ENCODE measurements at places on chromosomes 11 and 22.
A peak's percentile ranks its signal among the peaks of the same experiment; 100 is the strongest.

DNA sequence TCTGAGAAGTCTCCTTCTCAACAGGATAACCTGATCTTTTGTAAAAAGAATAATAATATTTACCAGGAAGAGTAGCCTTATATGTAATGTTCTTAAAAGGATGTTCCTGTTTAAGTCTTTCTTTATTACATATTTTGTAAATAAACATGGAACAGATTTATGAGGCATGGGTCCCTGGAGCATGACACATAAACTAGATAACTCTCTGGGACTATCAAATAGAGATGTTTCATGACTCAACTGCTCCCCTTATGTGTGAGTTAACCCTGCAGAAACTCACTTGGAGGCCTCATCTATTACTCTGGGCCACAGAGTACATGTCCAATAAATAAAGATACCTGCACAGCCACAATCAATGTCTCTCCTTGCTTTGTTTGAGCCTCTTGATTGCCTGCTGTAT lies 64.6 kb downstream of the GDPD4 start:
- no peak for DNase-seq

- no peak for DNase-seq
Measured at GRCh38 chr11:106061249-106061784, 15.8 kb downstream of the KBTBD3 start.

DNA sequence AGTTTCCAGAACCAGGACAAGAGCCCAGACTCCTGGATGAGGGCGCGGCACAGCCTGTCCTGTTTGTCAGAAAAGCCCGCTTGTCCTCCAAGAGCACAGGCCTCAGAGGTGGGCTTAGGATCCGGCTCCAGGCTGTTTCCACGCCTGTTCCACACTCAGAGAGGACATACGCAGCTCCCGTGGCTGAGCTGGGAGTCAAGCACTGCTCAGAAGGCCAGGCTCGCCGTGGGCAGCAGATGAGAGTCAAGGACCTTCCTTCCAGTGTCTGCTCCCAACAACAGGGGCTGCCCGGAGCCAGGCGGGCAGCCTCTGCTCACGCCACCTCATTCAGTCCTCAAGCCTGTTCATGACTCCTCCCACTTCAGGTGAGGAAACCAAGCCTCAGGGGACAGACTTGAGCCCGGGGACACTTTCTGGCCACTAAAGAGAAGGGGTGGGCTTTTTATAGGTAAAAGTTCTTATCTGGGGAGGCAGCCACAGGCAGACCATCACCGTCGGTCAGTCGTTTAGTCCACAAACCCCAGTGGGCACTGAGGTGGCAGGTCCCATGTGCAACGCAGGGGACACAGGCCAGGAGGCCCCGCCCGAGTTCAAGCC lies 3.8 kb downstream of the CYB5R3 start:
- no peak for DNase-seq

DNA sequence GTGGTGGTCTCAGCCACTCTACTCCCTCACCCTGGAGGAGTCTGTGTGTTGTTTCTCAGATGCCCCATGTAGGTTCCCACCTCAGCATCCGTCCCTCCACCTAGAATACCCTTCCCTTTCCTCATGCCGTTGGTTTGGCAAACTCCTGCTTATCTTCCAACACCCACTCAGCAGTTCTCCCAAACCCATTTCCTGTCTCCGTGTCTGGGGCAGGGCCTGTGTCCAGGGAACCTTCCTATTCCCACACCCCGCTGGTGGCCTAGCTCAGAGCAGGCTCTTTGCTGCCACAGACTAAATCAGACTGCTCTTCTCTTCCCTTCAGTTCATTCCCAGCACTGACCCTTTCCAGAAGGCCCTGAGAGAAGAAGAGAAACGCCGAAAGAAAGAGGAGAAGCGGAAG lies 7.5 kb upstream of the SREBF2 start:
- DNase-seq: no peak

- DNase-seq: no peak
Measured at GRCh38 chr11:10072142-10072541, 221.9 kb downstream of the SBF2 start.

DNA sequence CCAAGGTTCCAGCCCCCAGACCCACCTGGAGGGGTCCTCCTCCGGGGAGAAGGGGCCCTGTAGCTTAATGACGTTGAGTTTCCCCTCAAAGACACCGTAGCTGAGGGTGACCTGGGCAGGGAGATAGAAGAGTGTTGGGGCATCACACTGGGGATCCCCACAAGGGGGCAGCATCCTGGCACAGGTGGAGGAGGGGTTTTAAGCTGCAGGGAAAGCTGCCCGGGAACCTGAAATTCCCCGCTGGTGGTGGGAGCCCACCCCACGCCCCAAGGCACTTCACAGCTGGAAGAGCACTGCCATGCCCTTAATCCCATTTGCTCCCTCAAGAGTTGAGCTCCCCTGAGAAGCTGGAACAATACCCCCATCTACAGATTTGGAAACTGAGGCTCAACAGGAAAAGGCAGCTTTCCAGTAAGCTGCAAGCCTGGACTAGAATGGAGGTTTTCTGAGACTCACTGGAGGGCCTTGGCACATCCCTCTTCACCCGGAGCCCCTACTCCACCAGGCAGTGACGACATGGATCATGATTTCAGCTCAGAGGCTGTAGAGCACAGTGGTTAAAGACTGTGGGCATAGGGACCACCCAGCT lies 13.7 kb downstream of the MFNG start:
- DNase-seq: no peak

DNA sequence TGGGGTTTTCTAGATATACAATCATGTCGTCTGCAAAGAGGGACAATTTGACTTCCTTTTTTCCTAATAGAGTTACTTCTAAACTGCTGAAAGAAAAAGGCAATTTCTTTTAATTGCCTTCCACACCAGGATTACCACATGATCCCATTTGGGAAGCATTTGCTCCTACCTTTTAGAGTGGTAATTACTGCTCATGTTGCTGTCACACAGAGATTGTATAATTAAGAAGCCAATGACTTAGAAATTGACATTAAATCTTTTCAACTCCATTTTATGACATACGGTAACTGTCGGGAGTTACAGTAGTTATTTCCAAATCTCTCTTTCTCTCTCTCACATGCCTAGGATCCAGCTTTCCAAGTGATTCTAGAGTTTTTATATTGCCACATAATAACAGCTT lies 17.8 kb upstream of the RAG2 start:
- DNase-seq: no peak

DNA sequence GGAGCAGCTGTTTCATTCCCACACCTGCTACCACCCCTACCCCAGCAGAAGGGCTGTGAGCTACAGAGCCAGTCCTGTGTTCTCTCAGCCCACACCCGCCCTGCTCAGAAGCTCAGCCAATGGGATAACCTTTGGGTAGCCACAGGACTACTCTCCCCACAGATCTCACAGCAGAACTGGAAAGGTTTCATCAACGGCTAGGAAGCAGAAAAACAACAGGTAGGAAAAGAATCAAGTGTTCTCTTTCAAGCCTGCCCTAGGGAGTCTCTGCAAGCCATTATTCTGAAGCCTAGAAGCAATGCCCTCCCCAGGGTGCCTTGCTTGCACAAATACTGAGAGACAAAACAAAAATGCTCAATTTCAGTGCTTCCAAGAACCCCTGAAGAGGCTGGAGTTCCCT lies 77.2 kb downstream of the TMPRSS5 start:
- no peak for DNase-seq

GRCh38 chr22:22207845-22208564 lies 36.6 kb upstream of the VPREB1 start:
- peak; percentile 89 for DNase-seq

DNA sequence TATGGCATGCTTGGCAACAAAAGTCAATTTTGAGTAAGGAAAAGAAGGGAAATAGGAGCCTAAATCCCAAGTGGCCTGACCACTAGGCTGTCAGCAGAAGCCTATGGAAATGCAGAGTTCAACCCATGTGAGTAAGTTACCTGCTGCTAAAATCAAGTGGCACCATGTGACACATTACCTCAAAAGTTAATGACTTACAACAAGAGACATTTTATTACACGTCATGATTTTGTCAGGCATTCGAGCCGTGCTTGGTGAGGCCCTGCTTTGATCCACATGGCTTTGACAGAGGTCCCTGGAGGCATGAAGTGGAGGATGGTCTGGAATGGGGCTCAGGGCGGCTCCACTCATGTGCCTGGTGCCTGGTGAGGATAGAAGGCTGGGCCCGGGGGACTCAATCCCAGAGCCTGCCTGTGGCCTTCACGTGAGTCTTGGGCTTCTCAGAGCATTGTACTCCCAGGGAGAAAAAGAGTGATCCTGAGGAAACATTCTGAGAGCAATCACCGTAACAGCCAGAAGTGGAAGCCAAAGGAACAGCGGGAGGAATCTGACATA lies 339.1 kb upstream of the B3GAT1 start:
- DNase-seq: no peak

GRCh38 chr11:13055200-13055599 lies 46.1 kb downstream of the RASSF10 start:
- DNase-seq: no peak

DNA sequence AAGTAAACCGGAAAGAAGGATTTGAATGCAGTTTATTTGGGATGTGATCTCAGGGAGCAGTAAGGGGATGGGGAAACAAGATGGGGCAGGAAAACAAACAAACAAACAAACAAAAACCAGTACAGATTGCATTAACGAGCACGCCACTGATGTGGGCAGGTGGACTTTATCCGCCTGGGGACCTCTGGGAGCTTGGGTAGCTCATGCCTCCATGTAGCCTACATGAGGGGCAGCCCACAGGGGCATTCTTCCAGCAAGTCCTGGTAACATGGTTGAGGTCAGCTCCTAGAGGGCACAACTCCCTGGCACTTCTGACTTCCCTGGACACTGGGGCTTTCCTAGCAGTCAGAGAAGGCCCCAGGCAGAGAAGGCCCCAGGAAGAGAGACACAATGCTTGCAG lies 38.6 kb downstream of the C11orf96 start:
- no peak for DNase-seq

DNA sequence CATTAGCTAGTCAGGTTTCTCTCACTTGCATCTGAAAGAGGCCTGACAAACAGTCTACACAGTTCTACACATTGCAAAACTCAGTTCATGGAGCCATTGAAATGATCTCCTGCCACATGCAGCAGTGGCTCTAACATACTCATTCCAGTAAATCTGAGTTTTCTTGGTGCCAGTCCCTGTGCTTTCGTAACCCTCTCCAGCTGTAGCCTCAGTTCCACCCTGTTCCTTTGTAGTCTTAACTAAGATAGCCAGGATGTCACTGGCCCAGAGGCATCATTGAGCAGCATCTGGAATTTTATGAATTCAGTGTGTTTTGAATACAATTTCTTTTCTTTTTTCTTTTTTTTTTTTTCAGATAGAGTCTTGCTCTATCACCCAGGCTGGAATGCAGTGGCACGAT lies 37.4 kb upstream of the ZBED5 start:
- DNase-seq: no peak

DNA sequence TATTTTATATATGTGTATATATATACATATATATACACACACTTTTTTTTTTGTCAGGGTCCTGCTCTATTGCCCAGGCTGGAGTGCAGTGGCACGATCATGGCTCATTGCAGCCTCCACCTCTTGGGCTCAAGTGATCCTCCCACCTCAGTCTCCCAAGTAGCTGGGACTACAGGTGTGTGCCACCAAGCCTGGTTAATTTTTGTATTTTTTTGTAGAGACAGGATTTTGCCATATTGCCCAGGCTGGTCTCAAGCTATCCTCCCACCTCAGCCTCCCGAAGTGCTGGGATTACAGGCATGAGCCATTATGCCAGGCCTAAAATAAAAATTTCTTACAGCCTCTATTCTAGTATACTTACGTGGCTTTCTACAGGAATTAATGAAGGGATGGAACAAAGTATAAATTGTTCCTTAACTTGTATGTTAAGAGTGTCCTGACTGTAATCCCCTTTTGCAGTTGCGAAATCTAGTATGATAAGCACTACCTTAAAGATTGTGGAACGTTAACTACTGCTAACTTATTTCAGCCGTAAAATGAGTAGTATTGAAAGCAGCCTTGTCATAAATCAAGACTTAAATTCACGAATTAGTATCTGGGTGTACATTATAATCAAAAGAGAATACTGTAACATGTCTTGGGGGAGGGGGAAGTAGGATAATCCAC lies 2.1 kb downstream of the TRAF6 start:
- no peak for DNase-seq

DNA sequence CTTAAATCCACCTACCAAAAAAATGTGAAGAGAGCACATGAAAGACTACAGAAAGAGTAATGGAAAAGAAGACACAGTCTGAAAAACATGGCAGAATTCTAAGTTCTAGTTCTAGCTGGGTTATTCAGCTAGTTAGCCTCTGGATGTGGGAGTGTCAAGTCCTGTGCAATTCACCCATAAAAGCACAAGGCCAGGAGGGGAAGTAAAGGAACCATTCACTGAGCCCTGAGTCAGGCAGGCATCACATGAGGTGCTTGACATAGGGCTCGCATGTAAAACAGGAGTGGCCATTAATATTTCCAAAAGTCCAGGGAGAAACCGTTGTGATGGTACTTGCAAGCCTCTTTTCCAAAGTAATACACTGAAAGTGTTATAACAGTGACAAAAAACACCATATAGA lies 103.7 kb downstream of the GAB2 start:
- no peak for DNase-seq

GRCh38 chr11:114384487-114384886 lies 15.8 kb downstream of the C11orf71 start:
- DNase-seq: no peak

DNA sequence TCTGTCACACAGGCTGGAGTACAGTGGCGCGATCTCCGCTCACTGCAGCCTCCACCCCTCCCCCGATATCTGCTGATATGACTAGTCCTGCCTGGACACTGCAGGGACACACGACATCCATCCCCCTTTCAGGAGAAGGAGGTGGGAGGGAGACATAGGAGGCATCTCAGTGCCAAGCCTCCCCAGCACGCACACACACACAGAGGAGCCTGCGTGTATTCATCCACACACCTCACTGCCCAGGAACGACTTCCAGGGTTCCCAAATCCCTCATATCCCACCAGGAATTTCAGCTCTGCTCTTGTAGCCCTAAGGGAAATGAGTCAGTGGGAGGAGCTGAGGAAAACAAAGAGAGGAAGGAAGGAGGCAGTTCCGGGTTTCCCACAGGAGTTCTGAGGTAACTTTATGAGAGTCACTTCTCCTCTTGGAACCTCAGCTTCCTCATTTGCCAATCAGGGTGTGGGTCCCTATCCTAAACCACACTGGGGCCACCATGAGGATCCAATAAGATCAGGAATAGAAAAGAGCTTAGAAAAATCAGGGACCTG lies 37.2 kb upstream of the ACER3 start:
- no peak for DNase-seq

GRCh38 chr22:41931701-41932269 lies 5.2 kb upstream of the TNFRSF13C start:
- DNase-seq: no peak

DNA sequence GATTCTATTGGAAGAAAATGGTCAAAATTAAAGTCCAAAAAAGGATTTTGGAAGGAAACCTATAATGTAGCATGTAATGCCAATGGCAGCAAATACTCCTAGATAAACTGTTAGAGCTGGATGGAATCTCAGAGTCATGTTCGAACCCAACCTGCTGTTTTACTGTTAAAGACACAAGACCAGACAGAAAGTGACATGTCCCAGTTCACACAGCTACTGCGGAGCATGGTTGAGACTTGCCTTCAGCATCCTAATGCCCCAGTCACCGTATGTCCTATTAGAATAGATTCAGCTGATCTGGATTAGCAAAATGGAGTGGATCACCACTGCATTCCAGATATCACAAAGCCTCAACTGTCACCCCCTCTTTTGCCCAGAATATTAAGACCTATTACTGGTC lies 14.9 kb downstream of the PISD start:
- no peak for DNase-seq

All from MM.1S (cell line).